Adrenal gland (tissue), 19 donors: ENCODE measurements at places on chromosomes 2 and 18. TPM values are rescaled to one million over a fixed set of nuclear protein-coding genes. Genes with fewer than 3 reads are reported as not detected.

DNA sequence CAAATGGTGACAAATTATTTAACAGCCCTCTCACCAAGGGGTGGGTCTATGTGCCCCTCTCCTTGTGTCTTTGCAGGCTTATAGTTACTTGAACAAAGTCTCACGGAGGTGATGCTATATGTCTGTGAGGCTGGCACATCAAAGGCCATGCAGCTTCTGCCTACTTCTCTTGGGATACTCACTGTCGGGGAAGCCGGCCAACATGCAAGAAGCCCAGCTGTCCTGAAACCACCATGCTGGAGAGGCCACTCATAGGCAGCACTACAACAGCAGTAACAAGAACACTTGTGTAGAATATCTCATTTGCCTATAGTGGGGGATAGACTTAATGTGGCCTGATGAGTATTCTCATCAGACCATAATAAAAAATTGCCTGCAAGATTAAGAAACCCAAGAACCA, 233.7 kb upstream of the NCKAP5 start:
- no peak overlapping the region for H3K4me3 ChIP-seq
- H3K27me3 ChIP-seq = no peaks in the 10 kb centered on the region
- H3K4me1 ChIP-seq = no peaks in the 10 kb centered on the region
- no peak overlapping the region for H3K27ac ChIP-seq
- DNase-seq = no peak
- no peaks in the 10 kb centered on the region for H3K36me3 ChIP-seq

The CFAP221 gene
- polyA plus RNA-seq = 4.8 TPM

- no peak overlapping the region for H3K27ac ChIP-seq
- DNase-seq = no peak
- H3K4me3 ChIP-seq = no peak overlapping the region
- no peaks in the 10 kb centered on the region for H3K4me1 ChIP-seq
- H3K27me3 ChIP-seq = no peaks in the 10 kb centered on the region
- H3K36me3 ChIP-seq = no peaks in the 10 kb centered on the region
Observed at GRCh38 chr2:31219131-31219969, 2.0 kb upstream of the CAPN14 start.

The CNOT9 gene
- polyA plus RNA-seq = 20.4 TPM

The DCDC2C gene
- 0.71 TPM for polyA plus RNA-seq

GRCh38 chr2:123864416-123864815, 160.7 kb upstream of the CNTNAP5 start:
- H3K4me1 ChIP-seq = no peaks in the 10 kb centered on the region
- DNase-seq = no peak
- no peak overlapping the region for H3K27ac ChIP-seq
- no peak overlapping the region for H3K4me3 ChIP-seq
- no peaks in the 10 kb centered on the region for H3K36me3 ChIP-seq

The MYL12B gene
- polyA plus RNA-seq = 810 TPM

DNA sequence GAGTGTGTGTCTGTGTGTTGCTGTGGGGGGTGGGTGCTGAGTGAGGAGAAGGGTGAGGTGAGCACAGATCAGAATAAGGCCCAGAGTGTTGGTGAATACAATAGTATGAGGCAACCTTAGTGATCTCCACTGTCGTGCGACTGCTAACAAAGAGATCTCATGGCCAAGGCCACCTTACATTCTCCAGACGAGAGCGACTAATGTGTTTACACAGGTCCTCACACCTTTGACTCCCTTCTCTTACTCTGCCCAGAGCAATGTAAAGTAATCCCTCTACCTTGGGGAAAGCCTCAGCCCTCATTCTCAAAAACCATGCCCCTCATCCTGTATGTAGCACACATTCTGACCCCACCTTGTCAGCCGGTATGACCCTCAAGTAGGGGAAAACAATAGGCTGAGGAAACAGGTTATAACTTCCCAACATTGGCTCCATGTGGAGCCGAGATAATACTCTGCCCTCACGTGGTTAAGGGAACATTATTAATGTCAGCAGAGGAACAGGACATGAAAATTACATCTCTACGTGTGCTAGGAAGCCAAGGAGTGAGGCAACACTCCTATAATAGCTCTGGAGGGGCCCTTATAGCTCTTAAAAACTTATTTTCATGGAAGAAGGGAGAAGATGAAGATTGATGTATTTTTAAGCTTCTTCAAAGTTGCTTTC, 323.0 kb upstream of the NT5C1B start:
- no peak overlapping the region for H3K27ac ChIP-seq
- H3K36me3 ChIP-seq = no peaks in the 10 kb centered on the region
- H3K4me1 ChIP-seq = no peaks in the 10 kb centered on the region
- H3K4me3 ChIP-seq = no peak overlapping the region

DNA sequence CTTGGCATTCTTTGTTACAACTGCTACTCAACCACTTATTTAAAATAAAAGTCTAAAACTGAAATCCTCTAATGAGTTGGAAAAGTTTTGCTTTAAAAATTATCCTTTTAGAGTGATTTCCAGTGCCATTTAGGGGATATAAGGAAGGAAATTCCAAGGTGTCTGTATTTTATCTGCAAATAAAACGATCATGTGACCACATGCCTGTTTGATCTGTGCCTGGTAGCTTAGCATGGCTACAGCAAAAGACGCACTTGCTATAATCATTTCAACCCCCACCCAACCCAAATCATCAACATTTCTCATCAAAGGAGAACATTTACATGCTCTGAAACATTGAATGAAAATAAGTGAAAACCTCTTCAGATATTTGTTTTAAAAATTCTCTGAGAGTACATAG, 615.1 kb downstream of the IRS1 start:
- peaks cover 4% of the 10 kb centered on the region for H3K4me1 ChIP-seq
- H3K27me3 ChIP-seq = no peaks in the 10 kb centered on the region
- DNase-seq = no peak
- H3K36me3 ChIP-seq = no peaks in the 10 kb centered on the region
- no peak overlapping the region for H3K27ac ChIP-seq

The PER2 gene
- 1.3 TPM for polyA plus RNA-seq

The PPP1R1C gene
- 2.2 TPM for polyA plus RNA-seq

The ASIC4 gene
- 1.8 TPM for polyA plus RNA-seq

GRCh38 chr18:12287131-12287681, 20.8 kb upstream of the TUBB6 start:
- no peaks in the 10 kb centered on the region for H3K36me3 ChIP-seq
- no peaks in the 10 kb centered on the region for H3K4me1 ChIP-seq
- no peak overlapping the region for H3K4me3 ChIP-seq
- H3K27me3 ChIP-seq = peaks cover 12% of the 10 kb centered on the region
- no peak overlapping the region for H3K27ac ChIP-seq
- no peak for DNase-seq

DNA sequence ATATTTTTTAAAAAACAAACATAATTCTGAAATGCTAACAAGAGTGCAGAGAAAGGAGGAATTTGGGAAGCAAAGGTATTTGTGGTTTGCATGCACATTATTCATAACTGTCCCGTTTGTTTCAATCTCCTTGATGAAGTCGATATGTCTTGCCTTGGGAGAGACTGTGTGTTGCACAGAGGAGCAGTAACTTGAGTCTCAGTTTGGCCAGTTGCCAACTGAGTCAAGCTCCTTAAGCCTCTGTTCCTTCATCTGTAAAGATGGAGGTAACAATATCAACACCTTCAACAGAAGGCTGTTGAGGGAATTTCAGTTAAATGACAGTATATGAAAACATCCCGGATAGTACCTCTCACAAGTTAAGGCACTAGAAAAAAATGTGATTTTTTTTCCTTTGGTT, 226.2 kb downstream of the ASXL3 start:
- H3K27me3 ChIP-seq = no peaks in the 10 kb centered on the region
- DNase-seq = no peak
- H3K4me1 ChIP-seq = no peaks in the 10 kb centered on the region
- H3K4me3 ChIP-seq = no peak overlapping the region
- H3K36me3 ChIP-seq = no peaks in the 10 kb centered on the region

DNA sequence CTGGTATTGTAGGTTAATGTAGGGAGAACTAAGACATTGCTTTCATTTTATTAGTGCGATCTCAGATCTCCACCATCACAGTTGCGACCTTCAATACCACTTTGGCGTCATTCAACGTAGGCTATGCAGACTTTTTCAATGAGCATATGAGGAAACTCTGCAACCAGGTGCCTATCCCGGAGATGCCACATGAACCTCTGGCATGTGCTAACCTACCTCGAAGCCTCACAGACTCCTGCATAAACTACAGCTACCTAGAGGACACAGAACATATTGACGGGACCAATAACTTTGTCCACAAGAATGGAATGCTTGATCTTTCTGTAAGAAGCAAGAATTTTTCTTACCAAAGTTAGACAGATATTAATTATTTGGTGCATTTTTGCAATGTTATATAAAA, 47.3 kb downstream of the UNC80 start:
- H3K4me1 ChIP-seq = no peaks in the 10 kb centered on the region
- no peaks in the 10 kb centered on the region for H3K36me3 ChIP-seq
- H3K4me3 ChIP-seq = no peak overlapping the region
- no peak overlapping the region for H3K27ac ChIP-seq
